Esophagus mucosa (tissue), 1 donor: ENCODE measurements at places on chromosomes 1 and 21. TPM values are rescaled to one million over a fixed set of nuclear protein-coding genes. Genes with fewer than 3 reads are reported as not detected.

Gene PLA2G5
- 0.52 TPM for total RNA-seq

Gene RGS8
- total RNA-seq = not detected

Gene CHIT1
- total RNA-seq = 0.20 TPM

Gene SORT1
- 60.6 TPM for total RNA-seq

Gene VHLL
- total RNA-seq = not detected

Gene TEKT2
- total RNA-seq = not detected

Gene EGLN1
- total RNA-seq = 16.7 TPM

Gene C8B
- not detected for total RNA-seq

Gene SAMD13
- 0.44 TPM for total RNA-seq

Gene FAM177B
- total RNA-seq = 0.64 TPM

Gene GNAT2
- total RNA-seq = not detected

Gene POLR3GL
- 6.1 TPM for total RNA-seq

Gene ABCA4
- total RNA-seq = 0.08 TPM

Gene E2F2
- total RNA-seq = 13.9 TPM
